ENCODE measurements at places on chromosomes 4 and X. TPM values are rescaled to one million over a fixed set of nuclear protein-coding genes. Genes with fewer than 3 reads are reported as not detected.

Gene GPR34
- 0.13 TPM for total RNA-seq

Gene BEND2
- total RNA-seq = not detected

Gene ABLIM2
- 0.58 TPM for total RNA-seq

Gene CT45A10
- total RNA-seq = not detected

Gene PRKG2
- 1.1 TPM for total RNA-seq

Gene MAGED4
- total RNA-seq = 8.6 TPM

Gene PNMA6F
- not detected for total RNA-seq

Gene ATP1B4
- total RNA-seq = not detected

Gene CXorf49
- not detected for total RNA-seq

Gene ZBTB33
- total RNA-seq = 12.1 TPM

Gene CSTF2
- total RNA-seq = 32.4 TPM

Gene SERTM2
- not detected for total RNA-seq

Gene CXorf66
- total RNA-seq = not detected

Gene PNCK
- total RNA-seq = 0.16 TPM

Gene ANXA5
- total RNA-seq = 553 TPM

Gene TLR6
- 3.6 TPM for total RNA-seq

Gene RGN
- not detected for total RNA-seq

Gene ZCCHC4
- total RNA-seq = 5.1 TPM

Gene TLL1
- 0.30 TPM for total RNA-seq

Gene RASL11B
- 0.07 TPM for total RNA-seq

Gene KCNIP4
- not detected for total RNA-seq

Gene ZMAT1
- total RNA-seq = not detected

Gene GAB3
- 0.55 TPM for total RNA-seq

Gene CYSLTR1
- not detected for total RNA-seq

Gene IL2
- total RNA-seq = not detected

Gene RXFP1
- total RNA-seq = not detected

Gene LINC00632
- total RNA-seq = 2.0 TPM

All from A549 treated with RU486 at 1 μM for 4 hours (cell line).